ENCODE measurements at places on chromosomes 6 and 20. TPM values are rescaled to one million over a fixed set of nuclear protein-coding genes. Genes with fewer than 3 reads are reported as not detected.

The PDYN gene
- not detected for total RNA-seq

The RNF144B gene
- total RNA-seq, result 153 TPM

DNA sequence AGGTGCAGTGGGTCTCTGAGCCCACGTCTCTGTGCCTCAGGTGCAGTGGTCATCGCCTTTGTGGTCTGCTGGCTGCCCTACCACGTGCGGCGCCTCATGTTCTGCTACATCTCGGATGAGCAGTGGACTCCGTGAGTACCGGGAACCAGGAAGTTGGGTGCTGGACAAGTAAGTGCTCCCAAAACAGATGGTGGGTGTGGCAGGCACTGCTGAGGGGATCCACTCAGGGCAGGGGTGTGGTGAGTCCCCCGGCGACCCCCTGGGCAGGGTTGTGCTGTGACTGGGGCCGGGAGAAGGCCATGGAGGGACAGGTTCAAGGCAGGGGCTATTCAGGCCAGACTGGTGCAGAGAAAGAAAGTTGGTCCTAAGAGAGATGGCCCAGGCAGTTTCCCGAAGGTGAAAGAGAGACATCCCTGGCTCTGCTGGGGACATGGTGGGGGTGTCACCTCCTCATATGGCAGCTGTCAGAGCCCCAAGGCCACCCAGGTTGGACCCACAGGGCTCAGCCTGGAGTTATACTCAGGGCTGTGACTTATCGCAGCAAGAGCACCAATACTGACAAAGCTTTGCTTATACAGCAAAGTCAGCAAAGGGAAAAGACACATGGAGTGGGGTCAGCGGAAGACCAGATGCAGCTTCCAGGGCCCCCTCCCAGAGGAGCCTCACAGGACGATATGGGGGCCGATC lies 37.9 kb upstream of the MRGBP start:
- DNase-seq, result no peak
- H3K4me1 ChIP-seq, result peaks cover 2% of the 10 kb centered on the region
- H3K27me3 ChIP-seq, result no peaks in the 10 kb centered on the region
- no peak overlapping the region for H3K27ac ChIP-seq

DNA sequence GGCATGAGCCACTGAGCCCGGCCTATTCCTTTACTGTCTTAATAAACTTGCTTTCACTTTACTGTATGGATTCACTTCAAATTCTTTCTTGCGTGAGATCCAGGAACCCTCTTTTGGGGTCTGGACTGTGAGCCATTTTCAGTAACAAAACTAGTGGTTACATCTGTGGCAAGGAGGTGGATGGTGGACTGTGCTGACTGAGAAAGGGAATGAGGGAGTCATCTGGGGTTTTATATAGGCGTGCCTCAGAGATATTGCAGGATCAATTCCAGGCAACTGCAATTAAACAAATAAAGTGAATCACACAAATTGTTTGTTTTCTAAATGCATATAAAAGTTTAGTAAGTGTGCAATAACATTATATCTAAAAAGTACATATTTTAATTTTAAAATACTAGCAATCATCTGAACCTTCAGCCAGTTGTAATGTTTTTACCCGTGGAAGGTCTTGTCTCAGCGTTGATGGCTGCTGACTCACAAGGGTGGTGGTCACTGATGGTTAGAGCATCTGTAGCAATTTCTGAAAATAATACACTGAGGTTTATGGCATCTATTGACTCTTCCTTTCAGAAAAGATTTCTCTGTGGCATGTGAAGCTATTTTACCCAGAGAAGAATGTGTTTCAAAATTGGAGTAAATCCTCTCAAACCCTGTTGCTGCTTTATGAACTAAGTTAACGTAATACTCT lies 111.4 kb upstream of the FKBP1C start:
- DNase-seq, result no peak
- no peaks in the 10 kb centered on the region for H3K36me3 ChIP-seq
- no peak overlapping the region for H3K4me3 ChIP-seq
- H3K27me3 ChIP-seq, result no peaks in the 10 kb centered on the region

DNA sequence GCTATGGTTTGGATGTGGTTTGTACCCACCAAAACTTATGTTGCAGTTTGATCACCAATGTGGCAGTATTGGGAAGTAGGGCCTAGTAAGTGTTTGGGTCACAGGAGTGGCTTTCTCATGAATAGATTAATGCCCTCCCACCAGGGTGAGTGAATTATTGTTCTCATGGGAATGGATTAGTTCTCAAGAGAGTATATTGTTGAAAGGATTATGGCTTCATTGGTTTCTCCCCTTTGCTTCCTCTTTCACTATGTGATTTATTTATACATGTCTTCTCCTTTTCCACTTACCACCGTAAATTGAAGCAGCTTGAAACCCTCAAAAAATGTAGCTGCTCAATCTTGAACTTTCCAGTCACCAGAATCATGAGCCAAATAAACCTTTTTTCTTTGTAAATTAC lies 10.8 kb downstream of the UFL1 start:
- no peak overlapping the region for H3K27ac ChIP-seq
- H3K4me3 ChIP-seq, result no peak overlapping the region
- no peaks in the 10 kb centered on the region for H3K4me1 ChIP-seq
- DNase-seq, result no peak
- H3K36me3 ChIP-seq, result peaks cover 36% of the 10 kb centered on the region

All from kidney (tissue), 22 donors.